DMS79 treated with DMSO at 0.1 percent for 48 hours (cell line): ENCODE measurements at places on chromosomes 1 and 21.

GRCh38 chr1:40394491-40395172, 21.1 kb downstream of the SMAP2 start:
- DNase-seq, result no peak

DNA sequence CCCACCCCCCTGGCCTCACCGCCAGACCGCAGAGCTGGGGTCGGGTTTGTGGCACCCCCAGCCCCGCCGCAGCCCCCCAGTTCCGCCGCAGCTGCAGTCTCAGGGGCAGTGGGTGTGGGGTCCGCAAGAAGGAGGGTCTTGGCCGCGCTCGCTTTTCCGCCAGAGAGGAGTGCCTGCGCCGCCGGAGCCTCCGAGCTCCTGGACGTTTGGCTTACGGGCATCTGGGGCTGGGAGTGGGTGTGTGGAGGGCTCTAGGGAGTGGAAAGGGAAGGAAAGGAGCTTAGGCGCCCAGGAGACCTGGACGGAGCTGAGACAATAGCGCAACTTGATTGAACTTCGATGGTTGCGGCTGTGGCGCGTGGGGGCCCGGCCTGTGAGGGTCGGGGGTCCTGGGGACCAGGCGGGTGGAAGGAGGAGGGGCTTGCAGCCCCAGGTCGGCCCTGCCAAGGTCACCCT, 88.8 kb upstream of the IPO9 start:
- DNase-seq, result no peak

- peak; percentile 89 for DNase-seq
Observed at GRCh38 chr1:9481048-9481447, 58.2 kb upstream of the SLC25A33 start.

DNA sequence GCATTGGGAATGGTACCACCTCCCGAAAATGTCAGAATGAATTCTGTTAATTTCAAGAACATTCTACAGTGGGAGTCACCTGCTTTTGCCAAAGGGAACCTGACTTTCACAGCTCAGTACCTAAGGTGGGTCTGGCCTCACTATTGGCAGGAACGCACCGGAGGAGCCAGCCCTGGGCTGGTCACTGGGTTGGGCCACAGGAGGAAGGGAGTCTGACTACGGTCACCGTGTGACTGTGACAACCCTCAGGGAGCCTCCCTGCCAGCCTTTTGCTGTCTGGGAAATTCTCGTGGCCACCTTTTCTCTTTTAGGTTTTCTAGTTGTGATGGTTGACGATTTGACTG, 2.2 kb downstream of the IL10RB start:
- DNase-seq, result no peak

DNA sequence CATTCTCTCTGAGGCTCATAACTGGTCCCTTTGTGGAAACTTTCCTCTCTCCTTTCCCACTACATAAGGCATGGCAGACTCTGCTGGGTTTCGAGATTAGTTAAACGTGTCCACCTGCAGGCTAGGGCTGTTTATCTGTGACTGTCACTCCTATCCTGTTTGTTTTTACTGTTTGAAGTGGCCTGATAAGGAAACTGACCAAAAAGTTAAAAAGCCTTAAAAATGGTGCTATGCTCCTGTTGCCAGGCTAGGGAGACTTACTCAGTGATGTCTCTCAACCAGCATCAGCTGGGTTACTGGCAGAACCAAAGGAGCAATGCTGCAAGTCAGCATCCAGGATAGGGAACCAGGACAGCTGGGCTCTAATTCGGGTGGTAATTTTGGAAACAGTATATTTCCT, 3.9 kb downstream of the PIGV start:
- no peak for DNase-seq

DNA sequence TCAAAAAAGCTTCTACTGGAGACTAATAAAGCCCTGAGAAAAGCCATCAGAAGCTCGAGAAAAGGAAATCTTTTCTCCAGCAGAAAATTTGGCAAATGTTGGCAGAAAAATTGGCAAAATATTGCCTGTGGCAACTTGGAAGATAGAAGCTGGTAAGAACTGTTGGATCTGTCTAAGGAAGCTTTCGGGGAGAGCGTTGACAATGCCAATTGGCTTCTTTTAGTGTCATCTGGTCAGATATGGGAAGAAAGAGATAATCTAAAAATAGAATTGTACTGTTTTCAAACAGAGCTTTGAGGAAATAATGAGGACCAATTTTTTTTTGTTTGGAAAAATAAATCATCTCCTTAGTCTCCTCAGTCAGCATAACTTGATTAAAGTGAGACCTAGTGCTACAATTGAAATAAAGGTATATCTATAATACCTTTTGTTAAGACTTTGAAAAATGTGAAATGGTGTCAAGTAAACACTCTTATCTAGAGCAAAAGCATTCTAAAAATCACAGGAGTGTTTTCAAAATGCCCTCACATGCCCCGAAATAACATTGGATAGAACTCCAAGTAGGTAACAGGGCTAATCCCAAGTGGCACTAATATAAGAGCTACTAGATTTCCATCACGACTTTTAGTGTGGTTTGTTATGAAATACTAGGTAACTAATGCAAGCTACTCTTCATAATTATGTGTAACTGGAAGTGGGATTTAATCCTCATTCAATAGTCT, 882.2 kb upstream of the B3GALT2 start:
- no peak for DNase-seq

- no peak for DNase-seq
Observed at GRCh38 chr21:8988696-8989095, 1532.7 kb upstream of the TPTE start.

DNA sequence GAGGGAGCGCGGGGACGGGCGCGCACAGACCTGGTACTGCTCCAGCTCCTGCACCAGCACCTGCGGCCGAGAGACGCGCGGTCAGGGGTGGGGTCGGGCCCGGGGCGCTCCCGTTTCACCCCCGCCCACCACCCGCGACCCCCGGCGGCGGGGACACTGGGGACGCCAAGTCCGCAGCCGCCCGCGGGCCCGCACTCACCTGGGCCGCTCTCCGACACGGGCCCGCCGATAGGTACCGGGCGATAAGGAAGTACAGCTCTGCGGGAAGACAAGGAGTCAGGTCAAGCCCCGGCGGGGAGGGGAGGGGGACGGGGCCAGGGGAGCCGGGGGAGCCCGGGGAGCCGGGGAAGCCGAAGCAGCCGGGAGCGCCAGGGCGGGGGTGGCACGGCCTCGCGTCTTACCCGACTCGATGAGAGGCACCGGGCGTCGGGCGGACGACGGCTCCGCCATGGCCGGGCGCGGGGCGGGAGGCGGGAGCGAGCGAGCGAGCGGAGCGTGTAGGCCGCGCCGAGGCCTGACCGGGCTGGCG, 326 bp downstream of the BRWD1 start:
- DNase-seq, result peak; percentile 8

DNA sequence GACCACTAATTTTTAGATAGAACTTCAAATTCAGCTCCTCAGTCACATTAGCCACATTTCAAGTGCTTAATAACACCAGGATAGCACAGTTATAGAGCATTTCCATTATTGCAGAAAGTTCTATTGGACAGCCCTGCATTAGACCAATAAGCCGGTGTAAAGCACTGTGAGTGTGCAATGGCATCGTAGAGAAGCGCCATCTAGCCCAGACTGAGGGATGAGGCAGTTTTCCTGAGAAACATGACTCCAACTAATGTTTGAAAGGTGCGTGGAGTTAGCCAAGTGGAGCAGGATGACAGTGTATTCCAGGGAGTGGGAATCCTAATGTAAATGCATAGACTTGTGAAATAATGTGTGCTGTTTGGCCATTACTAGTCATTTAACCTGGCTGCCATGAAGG, 7.7 kb downstream of the RPE65 start:
- no peak for DNase-seq

DNA sequence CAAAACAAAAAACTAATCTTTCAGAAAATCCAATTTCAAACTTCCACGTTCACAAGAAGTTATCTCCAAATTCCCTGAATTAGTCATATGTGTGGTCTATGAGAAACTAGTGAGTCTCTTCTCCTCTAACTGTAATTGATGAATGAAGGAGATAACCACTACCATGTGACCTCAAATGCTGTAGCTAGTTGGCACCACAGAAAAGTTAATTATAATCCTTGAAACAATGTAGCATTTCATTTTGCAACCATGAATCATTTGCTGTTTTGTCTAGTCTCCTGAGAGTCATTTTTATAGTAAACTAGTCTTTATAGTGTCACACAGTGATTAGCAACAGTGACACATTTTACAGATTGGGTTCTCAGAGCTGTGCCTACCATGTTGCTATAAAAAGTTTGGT, 287.5 kb downstream of the LRRIQ3 start:
- no peak for DNase-seq

- DNase-seq, result no peak
Observed at GRCh38 chr1:159827102-159827490, 423 bp downstream of the SLAMF8 start.

DNA sequence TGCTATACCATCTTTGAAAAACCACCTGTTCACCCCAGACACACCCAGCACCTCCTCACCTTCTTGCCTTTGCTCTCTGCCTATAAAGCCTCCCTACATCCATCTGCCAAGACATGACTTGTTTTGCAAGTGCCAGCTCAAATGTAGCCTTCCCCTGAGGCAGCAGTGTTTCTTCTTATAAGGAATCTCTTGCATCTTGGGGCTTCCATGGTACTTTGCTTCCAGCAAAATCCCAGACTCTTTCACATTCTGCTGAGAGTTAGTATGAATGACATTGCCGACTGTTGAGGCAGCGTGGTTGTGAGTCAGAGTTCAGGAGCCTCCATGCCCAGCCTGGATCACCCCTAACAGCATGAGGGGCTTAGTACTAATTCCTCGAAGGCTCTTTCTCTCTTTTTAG, 217.4 kb upstream of the RUNX1 start:
- no peak for DNase-seq

DNA sequence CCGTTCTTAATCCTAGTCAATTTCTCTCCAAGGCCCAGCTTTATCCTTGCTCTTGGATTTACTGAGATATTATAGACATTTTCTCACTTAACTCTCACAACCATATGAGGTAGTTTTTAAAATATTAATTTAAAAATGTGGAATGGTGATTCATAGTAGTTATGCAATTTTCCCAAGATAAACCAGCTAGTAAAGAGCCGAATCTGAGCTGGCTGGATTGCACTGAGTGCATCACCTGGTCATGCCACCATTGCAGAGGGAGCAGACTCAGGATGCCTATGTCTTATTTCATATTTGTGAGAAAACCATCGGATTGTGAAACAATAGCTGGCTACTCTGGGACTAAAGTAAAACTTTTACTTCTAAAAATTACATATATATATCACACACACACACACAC, 494.0 kb downstream of the KCNT2 start:
- DNase-seq, result no peak

GRCh38 chr1:211610779-211611556, 32.0 kb upstream of the SLC30A1 start:
- no peak for DNase-seq

GRCh38 chr21:39020751-39021477, 162.3 kb downstream of the PSMG1 start:
- DNase-seq, result no peak

DNA sequence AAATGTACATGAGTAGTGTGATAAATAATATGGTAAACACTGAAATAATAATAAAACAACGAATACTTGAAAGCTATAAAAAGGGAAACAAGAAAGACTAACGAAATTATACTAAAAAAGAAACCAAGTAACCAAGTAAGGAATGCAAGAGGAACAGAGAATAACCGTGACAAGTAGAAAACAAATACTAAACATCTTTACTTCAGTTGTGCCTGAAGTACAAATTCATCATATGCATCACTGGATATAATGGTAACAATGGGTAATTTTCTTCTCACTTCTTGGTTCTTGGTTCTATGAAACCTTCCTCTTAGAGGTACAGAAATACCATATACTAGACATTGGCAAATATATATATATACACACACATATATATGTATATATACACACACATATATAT, 1093.6 kb upstream of the B3GALT2 start:
- DNase-seq, result no peak

DNA sequence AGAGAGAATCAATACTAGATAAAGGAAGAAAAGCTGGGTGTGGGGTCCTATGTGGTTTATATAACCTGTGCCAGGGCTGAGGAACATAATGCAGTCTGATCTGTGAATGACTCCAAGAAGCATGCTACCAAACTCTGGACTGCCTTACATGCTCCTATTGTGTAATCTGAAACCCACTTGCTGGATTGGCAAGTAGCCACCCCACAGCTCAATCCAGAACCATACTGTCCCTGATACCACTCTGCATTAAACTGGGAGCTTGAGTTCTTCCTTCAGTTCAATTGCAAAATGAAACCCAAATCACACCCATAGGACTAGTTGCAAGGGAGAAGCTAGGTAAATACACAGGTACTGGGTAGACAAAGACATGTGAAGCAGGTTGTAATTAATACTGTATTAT, 115.4 kb upstream of the NEGR1 start:
- peak; percentile 37 for DNase-seq

- DNase-seq, result peak; percentile 80
Observed at GRCh38 chr1:21262293-21263051, 27.8 kb downstream of the ECE1 start.

GRCh38 chr1:65572701-65573421, 152.4 kb downstream of the LEPR start:
- no peak for DNase-seq

- no peak for DNase-seq
Observed at GRCh38 chr1:198830412-198830811, 191.6 kb downstream of the PTPRC start.

GRCh38 chr1:192967211-192967877, 91.8 kb downstream of the UCHL5 start:
- no peak for DNase-seq
